ENCODE measurements at places on chromosomes 1 and 21.

DNA sequence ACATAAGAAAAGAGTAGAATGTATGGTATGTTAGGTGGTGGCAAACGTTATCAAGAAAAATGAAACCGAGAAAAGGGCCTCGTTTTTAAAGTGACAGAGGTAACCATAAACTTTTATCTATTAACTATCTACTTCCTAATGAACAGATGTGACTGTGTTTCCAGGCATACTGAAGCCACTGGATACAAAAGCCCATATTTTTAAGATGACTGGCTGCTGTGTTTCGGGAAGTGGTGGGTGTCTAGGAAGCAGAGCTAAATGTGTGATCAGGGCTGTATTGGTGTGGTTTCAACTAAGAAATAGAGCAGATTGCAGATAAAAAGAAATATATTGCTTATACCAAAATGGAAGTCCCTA, 71.8 kb downstream of the CHRM3 start:
- no peak for DNase-seq

GRCh38 chr1:59007429-59007819, 223.6 kb upstream of the JUN start:
- DNase-seq = no peak

- DNase-seq = no peak
These were observed 4.0 kb upstream of the KCNA10 start for GRCh38 chr1:110523011-110523410.

DNA sequence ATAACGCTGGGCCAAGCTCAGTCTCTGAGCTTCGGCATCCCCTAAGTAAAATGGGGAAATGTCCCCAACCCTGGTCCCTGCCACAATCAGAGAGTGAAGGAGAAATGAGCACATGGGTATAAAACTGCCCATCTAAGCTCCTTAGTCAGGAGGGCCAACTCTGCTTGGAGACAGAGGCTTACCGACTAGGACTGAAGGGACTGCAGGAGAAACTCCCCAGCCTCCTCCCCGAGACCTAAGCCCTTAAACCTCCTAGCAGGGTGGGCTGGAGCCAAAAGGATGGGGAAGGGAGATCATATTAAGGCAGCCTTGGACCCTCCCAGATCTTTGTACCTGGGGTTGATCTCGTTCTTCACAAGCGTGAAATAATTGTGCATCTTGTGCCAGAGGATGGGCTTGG, 5.5 kb downstream of the ETNK2 start:
- DNase-seq = no peak

- no peak for DNase-seq
These were observed 65.6 kb upstream of the GRHL3 start for GRCh38 chr1:24253571-24253970.

GRCh38 chr1:244802556-244803239, 32.8 kb upstream of the COX20 start:
- DNase-seq = no peak

- no peak for DNase-seq
These were observed 73.2 kb upstream of the ADGRL4 start for GRCh38 chr1:79079770-79080169.

DNA sequence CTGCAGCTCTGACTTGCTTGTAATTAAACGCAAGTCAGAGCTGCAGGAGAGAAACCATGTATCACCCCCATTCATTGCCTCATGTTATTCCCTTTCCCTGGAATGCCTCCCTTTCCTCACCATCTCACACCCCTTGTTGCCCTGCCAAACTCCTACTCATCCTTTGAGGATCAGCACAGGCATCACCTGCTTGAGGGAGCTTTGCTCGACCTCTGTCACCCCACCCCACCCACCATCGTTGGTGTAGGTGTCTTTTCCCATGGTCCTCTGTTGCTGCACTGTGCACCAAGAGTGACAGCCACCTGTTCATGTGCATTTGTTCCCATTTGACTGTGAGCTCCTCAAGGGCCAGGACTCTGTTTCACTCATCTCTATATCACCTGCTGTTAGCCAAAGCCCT, 117.2 kb downstream of the PLPP3 start:
- no peak for DNase-seq

GRCh38 chr1:34976384-34977209, 8.6 kb downstream of the TMEM35B start:
- no peak for DNase-seq

Measured in type B pancreatic cell (in vitro differentiated cells).